Occipital lobe (tissue), 3 donors: ENCODE measurements at places on chromosomes 7 and 10. TPM values are rescaled to one million over a fixed set of nuclear protein-coding genes. Genes with fewer than 3 reads are reported as not detected.

- DNase-seq: no peak
Observed at GRCh38 chr7:142789441-142789840, 18.7 kb downstream of the PRSS2 start.

DNA sequence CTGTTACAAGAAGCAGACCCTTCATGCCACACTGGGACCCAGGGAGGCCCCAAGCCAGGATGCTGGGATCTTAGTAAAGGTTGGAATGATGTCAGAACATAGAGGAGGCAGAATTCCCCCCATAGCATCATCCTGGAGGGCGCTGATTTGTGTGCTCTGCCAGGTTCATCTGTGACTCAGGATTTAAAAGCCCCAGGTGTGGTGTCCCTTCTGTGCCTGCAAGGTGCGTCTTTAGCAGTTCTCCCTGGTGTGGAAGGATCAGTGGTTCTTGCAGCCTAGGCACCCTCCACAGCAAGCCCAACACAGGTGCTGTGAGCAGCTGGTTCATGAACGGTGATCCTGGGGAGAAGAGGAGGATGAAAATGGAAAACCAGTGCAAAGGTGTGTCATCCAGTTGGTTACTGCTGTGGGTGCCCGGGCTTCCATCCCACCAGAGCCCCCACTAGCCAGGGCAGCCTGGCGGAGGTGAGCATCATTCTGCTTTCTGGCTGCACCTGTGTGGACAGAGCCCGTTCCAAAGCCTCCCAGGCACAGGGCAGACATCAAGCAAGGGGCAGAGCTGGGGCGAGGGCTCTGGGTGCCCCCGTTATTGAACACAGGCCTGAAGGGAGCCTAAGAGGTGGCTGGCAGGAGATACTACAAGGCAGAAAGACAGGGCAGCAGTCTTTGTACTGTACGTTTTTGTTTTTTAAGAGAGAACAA is 49.5 kb downstream of the IKZF1 start:
- no peak for DNase-seq

DNA sequence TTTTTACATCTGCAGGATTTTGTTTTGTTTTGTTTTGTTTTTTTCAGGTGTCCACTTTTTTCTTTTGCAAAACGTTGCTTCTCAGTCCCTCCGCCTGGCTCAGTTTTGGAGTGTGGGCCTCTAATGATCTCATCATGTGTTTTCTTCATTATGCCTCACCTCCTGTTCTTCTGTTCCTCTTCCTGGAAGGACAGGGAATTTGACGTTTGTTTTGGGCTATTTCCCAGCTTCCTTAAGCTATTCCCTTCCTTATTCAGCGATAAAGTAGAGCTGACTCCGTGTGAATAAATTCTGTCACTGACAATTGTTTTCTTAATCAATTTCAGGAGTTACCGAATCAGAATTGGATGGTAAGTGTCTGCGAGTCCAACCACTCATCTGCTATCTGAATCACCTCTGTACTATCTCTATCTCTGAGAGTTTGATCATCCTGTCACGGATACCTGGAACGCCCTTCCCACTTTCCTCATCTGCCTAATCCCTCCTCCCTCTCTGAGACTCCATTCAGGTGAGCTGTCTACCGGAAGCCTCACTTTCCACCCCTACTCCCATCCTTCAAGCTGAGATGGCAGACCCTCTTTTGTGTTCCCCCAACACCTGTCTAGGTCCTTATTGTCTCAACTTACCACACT is 218.4 kb downstream of the GATA3 start:
- DNase-seq: no peak

The ALKBH4 gene
- total RNA-seq: 14.3 TPM

DNA sequence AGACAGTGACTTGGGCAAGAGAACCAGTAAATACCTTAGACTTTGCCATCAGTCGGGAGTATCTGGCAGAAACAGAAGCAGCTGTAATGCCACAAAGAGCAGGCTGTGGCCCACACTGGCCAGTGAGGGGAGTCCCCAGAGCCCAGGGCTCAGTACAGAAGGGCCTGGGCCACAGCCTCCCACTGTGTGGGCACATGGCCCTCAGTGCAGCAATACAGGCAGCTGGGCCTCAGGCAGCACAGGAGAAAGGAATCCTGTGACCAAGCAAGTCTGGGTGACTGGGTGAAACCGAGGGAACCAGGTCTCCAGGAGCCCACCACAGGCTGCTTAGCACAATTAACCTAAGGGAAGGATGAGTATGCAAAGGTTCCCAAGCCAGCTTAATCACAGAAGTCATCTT is 14.0 kb downstream of the WDR91 start:
- no peak for DNase-seq

DNA sequence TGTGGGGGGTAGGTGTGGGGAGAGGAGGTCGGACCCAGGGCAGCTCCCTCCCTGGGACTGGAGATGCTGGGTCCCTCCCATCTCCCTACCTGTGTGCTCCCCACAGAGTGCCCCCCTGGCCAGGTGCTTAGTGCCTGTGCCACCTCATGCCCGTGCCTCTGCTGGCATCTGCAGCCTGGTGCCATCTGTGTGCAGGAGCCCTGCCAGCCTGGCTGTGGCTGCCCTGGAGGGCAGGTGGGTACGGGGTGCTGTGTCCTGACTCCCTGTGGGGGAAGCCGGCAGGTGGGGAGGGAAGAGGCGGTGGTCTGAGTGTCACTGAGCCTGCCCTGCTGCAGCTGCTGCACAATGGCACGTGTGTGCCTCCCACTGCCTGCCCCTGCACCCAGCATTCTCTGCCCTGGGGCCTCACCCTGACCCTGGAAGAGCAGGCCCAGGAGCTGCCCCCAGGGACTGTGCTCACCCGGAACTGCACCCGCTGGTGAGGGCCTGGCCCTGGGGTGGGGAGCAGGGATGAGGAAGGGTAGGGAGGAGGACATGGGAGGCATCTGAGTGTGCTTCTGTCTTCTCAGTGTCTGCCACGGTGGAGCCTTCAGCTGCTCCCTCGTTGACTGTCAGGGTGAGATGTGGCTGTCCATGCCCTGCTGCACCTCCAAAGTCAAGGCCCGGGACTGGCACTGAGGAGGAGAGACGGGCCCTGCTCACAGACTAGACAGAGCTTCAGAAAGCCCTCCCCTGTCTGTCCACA is 11.7 kb upstream of the ZNF862 start:
- DNase-seq: no peak

The LOXL4 gene
- total RNA-seq: 0.47 TPM

- no peak for DNase-seq
Observed at GRCh38 chr7:86202833-86203232, 440.9 kb upstream of the GRM3 start.

DNA sequence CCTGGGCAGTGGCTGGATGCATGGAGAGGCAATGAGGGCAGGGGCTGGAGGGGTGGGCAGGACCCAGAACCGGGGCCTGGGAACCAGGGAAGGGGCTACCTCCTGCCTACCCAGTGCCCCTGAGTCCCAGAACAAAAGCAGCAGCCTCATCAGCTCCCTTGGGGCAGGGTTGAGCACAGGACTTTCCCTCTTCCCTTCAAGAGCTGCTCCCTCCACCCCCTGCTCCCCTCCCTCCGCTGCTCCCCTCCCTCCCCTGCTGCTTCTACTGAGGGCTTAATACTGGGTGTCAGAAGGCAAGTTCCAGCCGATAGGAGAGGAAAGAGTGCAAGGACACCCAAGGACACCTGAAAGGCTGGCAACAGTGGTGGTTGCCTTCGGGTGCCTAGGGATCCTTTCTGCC is 28.2 kb upstream of the INMT start:
- no peak for DNase-seq

The IGF2BP3 gene
- 84.1 TPM for total RNA-seq

The C7orf57 gene
- 0.78 TPM for total RNA-seq

- no peak for DNase-seq
Observed at GRCh38 chr7:105261689-105262088, 127.0 kb downstream of the SRPK2 start.

DNA sequence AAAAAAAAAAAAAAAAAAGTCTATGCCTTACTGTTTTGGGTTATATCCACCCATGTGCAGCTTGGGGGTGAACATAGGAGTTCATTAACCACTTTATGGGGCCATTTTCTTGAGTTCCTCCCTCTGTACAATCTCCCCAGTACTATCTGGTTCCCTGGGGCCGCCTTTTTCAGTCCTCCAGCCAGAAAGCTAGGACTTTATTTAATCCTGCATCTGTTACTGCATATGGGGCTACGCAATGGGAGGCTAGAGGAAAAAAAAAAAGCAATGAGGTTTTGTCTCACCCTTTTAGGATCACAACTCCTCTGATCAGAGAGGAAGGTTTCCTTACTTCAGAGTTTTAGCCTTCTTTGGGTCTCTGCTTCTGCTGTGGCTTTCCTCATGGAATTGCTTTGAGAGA is 51.0 kb downstream of the BTRC start:
- no peak for DNase-seq

- DNase-seq: no peak
Observed at GRCh38 chr7:133513608-133514007, 260.7 kb downstream of the EXOC4 start.

- no peak for DNase-seq
Observed at GRCh38 chr10:121267236-121268003, 330.8 kb downstream of the FGFR2 start.

The CDK1 gene
- total RNA-seq: 21.7 TPM

The PLAU gene
- 0.94 TPM for total RNA-seq

- no peak for DNase-seq
Observed at GRCh38 chr7:28473571-28474281, 61.4 kb downstream of the CREB5 start.

DNA sequence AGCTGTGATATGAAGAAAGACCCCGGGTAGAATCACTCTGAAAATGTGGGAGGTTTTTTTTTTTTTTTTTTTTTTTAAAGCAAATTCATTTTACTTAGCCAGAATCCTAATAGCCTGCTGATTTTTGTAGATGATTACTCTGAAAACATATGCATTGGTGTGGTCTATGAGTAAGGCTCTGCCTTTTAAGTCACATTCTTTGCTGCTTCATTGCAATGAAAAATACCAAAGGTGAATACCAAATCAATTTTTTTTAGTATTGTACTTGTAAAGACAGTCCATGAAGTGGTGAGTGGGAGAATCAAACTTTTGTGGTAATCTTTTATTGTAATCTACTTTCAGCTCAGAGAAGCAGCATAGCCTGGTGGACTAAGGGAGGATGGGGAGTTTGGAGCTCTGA is 130.3 kb downstream of the SDK1 start:
- no peak for DNase-seq

- no peak for DNase-seq
Observed at GRCh38 chr7:142418326-142418725, 160.5 kb upstream of the PRSS58 start.

- DNase-seq: no peak
Observed at GRCh38 chr7:119256001-119256400, 1017.0 kb upstream of the KCND2 start.

DNA sequence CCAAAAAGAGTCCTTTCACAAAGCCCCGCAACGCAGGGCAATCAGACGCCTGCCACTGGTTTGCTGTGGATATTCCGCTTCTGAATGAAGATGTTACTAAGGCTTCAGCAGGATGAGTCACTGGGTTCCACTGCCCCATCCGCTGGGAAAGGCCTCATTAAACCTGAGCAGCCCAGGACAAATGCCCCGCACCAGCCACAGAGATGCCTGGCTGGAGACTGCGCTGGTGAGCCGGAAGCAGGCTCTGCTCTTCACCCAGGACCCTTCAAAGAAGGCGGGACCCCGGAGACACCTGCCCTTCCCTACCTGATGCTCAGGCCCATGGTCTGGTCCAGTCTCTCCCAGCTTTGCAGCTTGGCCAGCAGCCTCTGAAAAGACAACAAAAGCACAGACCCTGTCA is 19.8 kb downstream of the MAD1L1 start:
- DNase-seq: no peak

- DNase-seq: no peak
Observed at GRCh38 chr10:107790271-107790670, 625.8 kb upstream of the SORCS1 start.

The NDUFB8 gene
- 102 TPM for total RNA-seq

The PAPOLB gene
- total RNA-seq: 0.94 TPM

- no peak for DNase-seq
Observed at GRCh38 chr10:122122493-122122892, 133.5 kb downstream of the TACC2 start.

DNA sequence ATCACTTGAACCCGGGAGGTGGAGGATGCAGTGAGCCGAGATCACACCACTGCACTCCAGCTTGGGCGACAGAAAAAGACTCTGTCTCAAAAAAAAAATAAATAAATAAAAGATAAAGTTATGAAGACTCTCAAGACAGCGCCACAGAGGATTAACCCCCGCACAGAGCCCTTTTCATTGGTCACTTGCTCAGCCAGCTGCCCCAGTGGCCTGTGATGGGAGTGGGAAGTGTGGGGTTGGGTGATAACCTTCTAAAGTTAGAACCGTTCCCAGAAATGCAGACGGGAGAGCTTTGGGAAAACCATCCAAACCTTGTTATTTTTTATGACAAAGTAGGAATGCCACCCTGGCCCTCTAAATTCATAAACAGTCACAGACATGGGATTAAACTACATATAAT is 57.4 kb downstream of the PARP12 start:
- DNase-seq: no peak

GRCh38 chr7:17940951-17941431 is 697 bp upstream of the SNX13 start:
- DNase-seq: no peak

DNA sequence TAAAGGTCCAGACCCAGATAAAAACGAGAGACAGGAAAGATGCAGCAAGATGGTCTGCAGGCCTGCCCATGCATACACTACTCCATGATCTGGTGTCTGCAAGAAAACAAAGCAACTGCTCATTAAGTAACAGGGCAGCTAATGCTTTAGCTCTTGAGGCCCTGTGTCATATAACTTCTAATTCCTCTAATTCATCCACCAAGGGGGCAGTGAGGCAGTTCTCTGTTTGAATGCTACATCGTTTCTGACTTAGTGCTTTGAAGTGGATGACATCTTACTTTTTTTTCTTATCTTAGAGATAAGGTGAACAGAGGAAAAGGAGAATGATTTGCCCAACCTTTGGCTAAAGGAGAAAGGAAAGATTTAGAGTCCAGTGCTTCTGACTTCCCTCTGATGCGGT is 619.7 kb downstream of the AUTS2 start:
- DNase-seq: no peak

GRCh38 chr7:48168159-48168558 is 3.1 kb upstream of the ABCA13 start:
- DNase-seq: no peak

The SPDYE5 gene
- total RNA-seq: not detected

DNA sequence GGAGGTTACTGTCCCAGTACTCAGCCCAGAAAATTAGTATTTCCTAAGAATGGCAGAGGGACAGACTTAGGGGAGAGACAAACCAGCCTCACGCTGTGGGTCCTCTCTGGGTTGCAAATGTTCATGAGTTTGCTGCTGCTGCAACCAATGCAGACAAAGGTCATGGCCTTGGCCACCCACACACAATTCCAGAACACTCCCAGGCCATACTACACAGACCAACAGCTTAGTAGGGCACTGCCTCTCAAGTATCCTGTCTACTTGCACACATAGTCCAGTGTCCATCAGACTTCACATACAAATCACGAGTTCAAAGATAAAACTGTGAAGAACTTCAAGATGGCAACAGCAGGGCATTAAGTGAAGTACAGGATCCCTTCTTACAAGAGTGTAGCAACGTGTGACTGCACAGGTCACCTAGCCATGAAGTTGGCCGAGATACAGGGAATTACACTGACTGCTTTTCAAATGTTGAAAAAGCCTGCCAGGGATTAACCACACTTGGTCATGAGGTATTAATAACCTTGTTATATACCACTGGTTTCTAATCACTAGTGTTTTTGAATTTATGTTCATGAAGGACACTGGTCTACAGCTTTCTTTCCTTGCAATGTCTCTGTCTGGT is 40.0 kb downstream of the ZNF33B start:
- DNase-seq: no peak

GRCh38 chr7:139738101-139738489 is 39.7 kb downstream of the HIPK2 start:
- no peak for DNase-seq
